Activated CD8-positive, alpha-beta T cell treated with anti-CD3 and anti-CD28 coated beads, Interleukin-2, amount 10 ng/mL, durations not matched to agents 7 days and 5 days (primary cell): ENCODE measurements at places on chromosomes 5 and 9. TPM values are rescaled to one million over a fixed set of nuclear protein-coding genes. Genes with fewer than 3 reads are reported as not detected.

- DNase-seq: no peak
- no peaks in the 10 kb centered on the region for H3K4me1 ChIP-seq
- peaks cover 4% of the 10 kb centered on the region for H3K27me3 ChIP-seq
- no peaks in the 10 kb centered on the region for H3K36me3 ChIP-seq
These were observed 125.2 kb downstream of the WDR41 start for GRCh38 chr5:77366717-77367500.

DNA sequence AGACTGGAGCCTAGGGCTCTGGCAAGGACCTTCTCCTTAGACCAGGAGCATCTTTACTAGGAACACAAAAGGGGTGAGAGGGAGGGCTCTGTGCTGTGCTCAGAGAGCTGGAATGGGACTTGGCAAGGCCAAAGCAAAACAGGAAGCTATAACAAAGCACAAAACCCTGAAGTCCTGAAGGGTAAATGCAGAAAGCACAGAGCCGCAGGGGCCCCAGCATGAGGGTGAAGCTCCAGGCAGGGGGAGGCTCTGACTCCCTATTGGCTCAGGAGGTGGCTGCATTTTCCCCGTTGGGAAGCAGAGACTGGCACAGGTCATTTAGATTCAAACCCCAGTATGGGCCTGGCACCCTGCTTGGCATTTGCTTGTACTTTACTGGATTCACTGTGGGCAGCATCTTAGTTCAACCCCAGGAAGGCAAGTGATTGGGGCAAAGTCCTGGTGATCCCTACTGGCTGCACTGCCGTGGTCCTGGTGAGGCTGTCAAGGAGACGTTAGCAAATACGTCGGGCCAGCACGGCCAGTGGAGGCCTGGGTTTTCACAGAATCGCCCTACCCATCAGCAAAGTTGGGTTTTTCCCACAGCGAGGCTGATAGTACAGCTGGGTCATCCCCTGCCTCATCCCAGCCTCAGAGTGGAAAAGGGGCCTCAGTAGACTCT lies 46.3 kb downstream of the GGTA1 start:
- no peak overlapping the region for H3K27ac ChIP-seq
- H3K4me3 ChIP-seq: no peak overlapping the region
- peaks cover 31% of the 10 kb centered on the region for H3K4me1 ChIP-seq

The SLC34A3 gene
- not detected for total RNA-seq

GRCh38 chr9:94599102-94599501 lies 5.5 kb upstream of the FBP2 start:
- no peak for DNase-seq
- H3K4me3 ChIP-seq: no peak overlapping the region
- no peak overlapping the region for H3K27ac ChIP-seq
- H3K27me3 ChIP-seq: no peaks in the 10 kb centered on the region
- H3K36me3 ChIP-seq: no peaks in the 10 kb centered on the region

The SCGB3A2 gene
- total RNA-seq: not detected

The DMRT3 gene
- total RNA-seq: not detected

GRCh38 chr5:464446-464842 lies 21.5 kb downstream of the EXOC3 start:
- no peaks in the 10 kb centered on the region for H3K27me3 ChIP-seq
- H3K4me1 ChIP-seq: peaks cover 33% of the 10 kb centered on the region
- H3K36me3 ChIP-seq: peaks cover 55% of the 10 kb centered on the region
- DNase-seq: no peak

- DNase-seq: no peak
- H3K4me1 ChIP-seq: peaks cover 6% of the 10 kb centered on the region
- H3K27me3 ChIP-seq: peaks cover 26% of the 10 kb centered on the region
- H3K4me3 ChIP-seq: no peak overlapping the region
- H3K27ac ChIP-seq: no peak overlapping the region
These were observed 44.2 kb upstream of the COL15A1 start for GRCh38 chr9:98899408-98900056.

- no peaks in the 10 kb centered on the region for H3K27me3 ChIP-seq
- no peak overlapping the region for H3K4me3 ChIP-seq
- H3K27ac ChIP-seq: no peak overlapping the region
- H3K4me1 ChIP-seq: no peaks in the 10 kb centered on the region
- DNase-seq: no peak
- H3K36me3 ChIP-seq: no peaks in the 10 kb centered on the region
These were observed 119.7 kb downstream of the ZNF462 start for GRCh38 chr9:106982636-106983035.

- DNase-seq: no peak
- peaks cover 65% of the 10 kb centered on the region for H3K36me3 ChIP-seq
These were observed 23.2 kb downstream of the STK10 start for GRCh38 chr5:172164769-172165212.

GRCh38 chr9:974996-975739 lies 1.3 kb upstream of the DMRT3 start:
- H3K4me3 ChIP-seq: no peak overlapping the region
- H3K27ac ChIP-seq: no peak overlapping the region
- peaks cover 76% of the 10 kb centered on the region for H3K27me3 ChIP-seq
- H3K4me1 ChIP-seq: peaks cover 8% of the 10 kb centered on the region
- no peak for DNase-seq
- H3K36me3 ChIP-seq: peaks cover 16% of the 10 kb centered on the region

DNA sequence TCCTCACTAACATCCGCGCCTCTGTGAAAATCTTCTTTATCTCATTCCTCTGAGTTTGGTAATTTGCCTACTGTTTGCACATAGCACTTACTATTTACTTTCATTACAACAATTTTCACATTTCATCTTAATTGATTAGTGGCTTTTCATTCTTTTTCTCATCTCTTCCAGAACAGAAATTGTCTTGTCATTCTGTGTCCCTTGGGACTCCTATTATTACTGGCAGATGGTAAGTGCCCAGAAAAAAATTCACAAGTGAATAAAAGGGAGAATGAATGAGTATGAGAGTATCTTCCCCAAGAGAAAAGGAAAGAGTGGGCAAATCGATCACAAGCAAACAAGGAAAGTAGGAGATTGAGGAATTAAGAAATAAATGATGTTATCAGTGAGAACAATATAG lies 876.1 kb downstream of the TLE4 start:
- H3K27ac ChIP-seq: no peak overlapping the region
- H3K4me3 ChIP-seq: no peak overlapping the region
- no peaks in the 10 kb centered on the region for H3K27me3 ChIP-seq
- H3K36me3 ChIP-seq: no peaks in the 10 kb centered on the region
- DNase-seq: no peak
- H3K4me1 ChIP-seq: no peaks in the 10 kb centered on the region

- H3K4me1 ChIP-seq: no peaks in the 10 kb centered on the region
- H3K27ac ChIP-seq: no peak overlapping the region
- H3K4me3 ChIP-seq: no peak overlapping the region
- H3K27me3 ChIP-seq: no peaks in the 10 kb centered on the region
- DNase-seq: no peak
These were observed 28.6 kb downstream of the SLC36A1 start for GRCh38 chr5:151476016-151476415.

- no peak for DNase-seq
- H3K4me1 ChIP-seq: peaks cover under 1% of the 10 kb centered on the region
- H3K27me3 ChIP-seq: peaks cover 4% of the 10 kb centered on the region
- no peak overlapping the region for H3K27ac ChIP-seq
These were observed 148.3 kb upstream of the CD180 start for GRCh38 chr5:67344870-67345269.
